ENCODE measurements at places on chromosomes 7 and 10.

DNA sequence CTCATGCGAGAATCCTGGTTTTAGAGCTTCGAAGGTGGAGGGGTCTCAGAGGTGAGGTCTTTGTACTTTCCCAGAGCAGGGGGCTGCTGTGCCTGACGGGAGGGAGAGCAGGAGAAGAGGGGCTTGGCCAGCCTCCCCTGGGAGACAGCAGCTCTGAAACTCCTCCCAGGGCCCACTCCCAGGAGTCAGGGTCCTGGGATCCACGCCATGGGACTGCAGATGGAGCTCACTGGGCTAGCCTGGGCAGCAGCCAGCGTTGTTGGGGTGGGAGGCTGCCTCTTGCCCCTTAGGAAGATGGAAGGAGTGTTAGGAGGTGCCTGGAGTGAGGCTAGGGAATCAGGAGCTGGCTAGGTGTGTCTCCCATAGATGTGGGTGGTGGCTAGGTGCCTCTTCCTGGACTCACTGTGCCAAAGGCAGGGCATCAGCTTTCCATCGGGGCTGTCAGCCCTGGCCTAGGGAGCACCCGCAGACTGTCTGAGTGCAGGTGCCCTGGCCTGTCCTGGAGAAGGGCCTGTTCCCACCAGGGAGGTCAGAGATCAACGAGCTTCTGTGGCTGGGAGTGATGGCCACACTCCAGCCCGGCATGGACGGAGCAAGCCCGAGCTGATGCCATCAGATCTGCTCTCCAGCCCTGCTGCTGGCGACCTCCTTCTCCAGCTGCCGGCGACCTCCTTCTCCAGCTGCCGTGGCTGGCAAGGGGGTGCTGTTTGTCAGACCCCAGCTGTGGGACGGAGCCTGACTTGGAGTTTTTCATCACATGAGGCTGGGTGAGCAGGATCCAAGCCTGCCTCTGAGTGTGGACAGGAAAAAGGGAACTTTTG is 111.3 kb downstream of the PTPN20 start:
- no peak for DNase-seq

GRCh38 chr7:94276795-94277194 is 117.9 kb upstream of the COL1A2 start:
- DNase-seq = no peak

DNA sequence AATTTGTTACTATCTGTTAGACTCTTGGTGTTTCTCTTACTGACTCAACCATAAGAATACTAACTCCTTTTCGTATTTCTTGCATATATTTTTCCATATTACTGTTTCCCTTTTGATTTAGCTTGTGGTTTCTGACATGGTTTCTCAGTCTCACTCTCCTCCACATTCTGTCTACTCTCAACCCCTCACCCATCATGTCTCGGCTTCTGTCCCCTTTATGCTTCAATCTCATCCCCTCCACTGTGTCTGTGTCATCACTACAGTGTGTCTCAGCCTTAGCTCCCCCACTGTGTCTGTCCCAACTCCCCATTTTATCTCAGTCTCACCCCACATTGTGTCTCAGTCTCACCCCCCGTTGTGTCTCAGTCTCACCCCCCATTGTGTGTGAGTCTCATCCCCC is 126.9 kb downstream of the VIPR2 start:
- DNase-seq = peak; percentile 53

DNA sequence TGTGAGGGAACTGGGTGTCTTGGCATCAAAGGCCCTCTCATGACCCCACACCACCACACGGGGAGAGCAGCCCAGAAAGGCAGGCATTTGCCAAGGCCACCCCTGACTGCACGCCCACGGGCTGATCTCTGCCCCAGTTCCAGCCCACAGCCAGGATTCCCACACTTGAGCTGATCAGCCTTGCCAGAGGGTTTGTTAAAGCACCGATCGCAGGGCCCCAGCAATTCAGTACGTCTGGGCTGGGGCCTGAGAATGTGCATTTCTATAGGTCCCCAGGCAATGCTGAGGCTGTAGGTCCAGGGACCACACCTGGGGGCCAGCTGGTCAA is 103.9 kb downstream of the TNS3 start:
- no peak for DNase-seq

DNA sequence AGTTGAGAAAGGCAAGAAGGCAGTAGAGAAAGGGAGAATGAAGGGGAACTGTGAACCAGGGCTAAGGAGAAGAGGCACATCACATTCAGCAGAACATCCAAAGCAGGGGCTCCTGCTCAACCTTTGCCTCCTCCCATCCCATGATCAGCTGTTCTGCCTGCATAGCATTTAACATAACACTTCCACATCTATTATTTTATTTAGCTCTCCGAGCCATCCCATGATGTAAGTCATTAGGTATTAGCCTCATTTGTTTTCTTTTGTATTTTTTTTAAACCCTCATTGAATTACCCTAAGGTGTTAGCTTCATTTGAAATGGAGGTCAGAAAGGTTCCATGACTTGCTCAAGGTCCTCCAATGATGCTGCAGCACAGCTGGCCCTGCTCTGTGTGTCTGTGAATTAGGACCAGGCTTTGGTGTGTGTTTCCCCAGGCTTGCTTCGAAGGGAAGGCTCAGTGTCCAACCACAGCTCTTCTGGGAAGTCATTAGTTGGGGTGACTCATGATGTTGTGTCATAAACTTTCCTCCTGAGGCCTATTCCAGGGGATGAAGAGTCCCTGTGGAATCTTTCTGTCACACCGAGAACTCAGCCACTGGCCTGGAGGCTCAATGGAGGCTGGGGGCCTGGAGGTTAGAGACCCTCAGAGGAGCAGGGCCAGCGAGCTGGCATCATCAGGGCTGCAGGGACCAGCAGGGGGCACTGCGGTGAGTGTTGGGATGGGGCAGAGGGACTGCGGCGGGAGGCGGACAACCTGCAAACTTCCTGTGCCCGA is 16.5 kb downstream of the NPFFR1 start:
- peak; percentile 25 for DNase-seq

GRCh38 chr7:103524042-103524907 is 78.3 kb upstream of the SLC26A5 start:
- DNase-seq = no peak

- peak; percentile 32 for DNase-seq
Observed at GRCh38 chr10:97771055-97771891, 526 bp downstream of the SFRP5 start.

DNA sequence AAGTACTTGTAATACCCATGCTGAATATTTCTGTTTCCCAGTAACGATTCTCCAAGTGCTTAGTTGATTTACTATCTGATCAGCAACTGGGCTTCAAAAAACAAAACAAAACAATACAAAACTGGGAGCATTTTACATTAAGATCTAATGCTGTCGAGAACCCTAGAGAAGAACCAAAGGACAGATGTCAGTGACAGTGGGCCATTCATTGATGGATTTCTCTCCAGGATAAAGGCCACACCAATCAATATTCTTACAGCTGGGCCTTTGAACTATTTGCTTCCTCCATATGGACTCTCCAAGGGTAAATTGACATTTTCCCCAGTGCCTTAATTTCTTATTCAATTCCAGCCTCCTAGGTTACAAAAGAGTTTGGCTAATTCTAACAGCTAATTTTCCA is 217.5 kb downstream of the ADAM12 start:
- no peak for DNase-seq

GRCh38 chr10:108877095-108877561 is 1046.2 kb downstream of the XPNPEP1 start:
- DNase-seq = no peak

- peak; percentile 17 for DNase-seq
Observed at GRCh38 chr10:96306516-96306915, 2.3 kb downstream of the DNTT start.
